ENCODE measurements at places on chromosomes 1 and 21. TPM values are rescaled to one million over a fixed set of nuclear protein-coding genes. Genes with fewer than 3 reads are reported as not detected.

- DNase-seq: no peak
These were observed 59.8 kb downstream of the MAST2 start for GRCh38 chr1:45863218-45863617.

- no peak for DNase-seq
These were observed 1.9 kb upstream of the OR2T10 start for GRCh38 chr1:248599396-248599795.

DNA sequence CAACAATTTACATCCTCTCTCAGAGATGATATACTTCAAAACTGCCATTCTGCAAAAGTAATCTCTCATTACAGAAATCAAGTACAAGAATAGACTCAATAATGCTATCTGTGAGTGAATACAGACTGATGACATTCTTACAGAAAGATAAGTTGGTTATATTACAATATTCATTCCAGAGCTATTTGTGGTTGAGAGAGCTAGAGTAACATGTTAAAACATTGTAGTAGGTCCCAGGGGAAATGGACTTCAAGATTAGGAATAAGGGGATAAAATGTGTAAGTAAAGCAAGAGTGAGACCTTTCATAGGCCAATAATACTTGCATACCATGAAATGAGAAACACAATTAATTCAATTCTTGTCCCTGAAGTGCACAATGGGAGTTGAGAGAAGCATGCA lies 1.5 kb downstream of the F13B start:
- no peak for DNase-seq

DNA sequence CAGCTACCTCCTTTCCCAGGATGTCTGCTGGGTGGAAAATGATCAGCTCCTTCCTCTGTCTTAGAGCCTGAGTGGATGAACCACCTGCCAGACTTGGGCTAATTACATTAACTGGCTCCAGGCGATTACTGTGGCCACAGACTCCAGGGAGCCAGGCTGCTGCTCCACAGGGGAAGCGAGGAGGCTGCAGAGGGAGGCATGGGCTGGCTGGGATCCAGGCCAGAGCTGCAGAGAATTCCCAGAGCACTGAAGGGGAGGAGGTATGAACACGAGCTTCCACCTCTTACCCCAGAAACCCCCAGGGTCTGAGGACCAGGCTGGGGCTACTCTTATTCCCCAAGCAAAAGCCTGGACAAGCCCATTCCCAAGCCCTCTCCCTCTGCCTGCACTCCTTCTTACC lies 136.0 kb upstream of the KLHDC7A start:
- no peak for DNase-seq

DNA sequence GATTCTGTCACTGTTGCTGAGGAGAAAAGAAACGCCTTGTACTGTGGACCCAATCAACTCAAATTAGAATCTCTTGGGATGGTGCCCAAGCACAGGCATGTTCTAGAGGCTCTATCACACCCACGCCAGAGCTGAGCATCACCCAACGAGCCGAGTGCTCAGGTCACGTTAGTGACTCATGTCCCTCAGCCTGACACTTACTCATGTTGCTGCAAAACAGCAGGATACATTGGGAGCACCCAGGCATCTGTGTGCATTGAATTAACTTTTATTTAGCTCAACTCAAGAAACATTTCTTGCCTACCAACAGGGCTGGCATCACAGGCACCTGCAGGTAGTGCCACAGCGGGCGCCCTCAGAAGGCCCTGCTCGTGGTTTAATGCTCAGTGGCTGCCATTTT lies 149.8 kb downstream of the ETS2 start:
- no peak for DNase-seq

Gene BCL2L15
- 0.14 TPM for total RNA-seq

Gene TMPRSS15
- total RNA-seq: not detected

Gene C1orf141
- not detected for total RNA-seq

Gene EDN2
- 6.3 TPM for total RNA-seq
